ENCODE measurements at places on chromosomes 7 and 10.

GRCh38 chr7:114943953-114944744, 22.3 kb downstream of the MDFIC start:
- DNase-seq: no peak

DNA sequence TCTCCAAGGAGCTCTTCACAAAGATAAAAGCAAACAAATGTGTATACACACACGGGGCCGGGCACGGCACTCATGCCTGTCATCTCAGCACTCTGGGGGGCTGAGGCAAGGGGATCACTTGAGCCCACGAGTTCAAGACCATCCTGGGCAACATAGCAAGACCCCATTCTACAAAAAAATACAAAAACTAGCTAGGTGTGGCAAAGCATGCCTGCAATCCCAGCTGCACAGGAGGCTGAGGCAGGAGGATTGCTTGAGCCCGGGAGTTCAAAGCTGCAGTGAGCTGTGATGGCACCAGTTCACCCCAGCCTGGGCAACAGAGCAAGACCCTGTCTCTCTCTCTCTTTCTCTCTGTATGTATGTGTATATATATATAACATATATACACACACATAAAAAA, 22.3 kb downstream of the TTYH3 start:
- DNase-seq: no peak

DNA sequence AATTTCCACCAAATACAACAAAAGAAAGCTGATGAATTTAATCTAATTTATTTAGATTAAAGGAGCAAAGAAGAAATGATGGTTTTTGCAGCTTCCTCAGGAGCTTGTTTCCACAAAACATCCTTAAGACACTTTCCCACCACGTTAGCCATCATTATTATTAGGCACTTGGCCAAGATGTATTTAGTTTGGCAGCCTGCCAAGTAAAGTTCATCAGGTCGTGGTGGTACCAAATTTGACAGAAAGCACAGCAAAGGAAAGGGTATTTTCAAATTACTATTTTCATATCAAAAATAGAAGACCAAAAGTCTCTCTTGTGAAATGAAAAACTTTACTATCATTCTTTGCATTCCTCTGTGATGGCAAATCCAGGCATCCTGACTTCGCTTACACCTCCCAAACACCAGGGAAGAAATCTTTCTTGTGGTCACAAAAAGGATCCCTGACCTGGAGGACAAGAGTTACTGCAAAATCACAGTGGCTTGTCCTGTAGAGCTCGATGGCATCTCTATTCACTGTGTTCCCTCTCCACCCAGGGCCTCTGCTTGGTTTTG, 123.1 kb upstream of the INHBA start:
- peak; percentile 16 for DNase-seq

DNA sequence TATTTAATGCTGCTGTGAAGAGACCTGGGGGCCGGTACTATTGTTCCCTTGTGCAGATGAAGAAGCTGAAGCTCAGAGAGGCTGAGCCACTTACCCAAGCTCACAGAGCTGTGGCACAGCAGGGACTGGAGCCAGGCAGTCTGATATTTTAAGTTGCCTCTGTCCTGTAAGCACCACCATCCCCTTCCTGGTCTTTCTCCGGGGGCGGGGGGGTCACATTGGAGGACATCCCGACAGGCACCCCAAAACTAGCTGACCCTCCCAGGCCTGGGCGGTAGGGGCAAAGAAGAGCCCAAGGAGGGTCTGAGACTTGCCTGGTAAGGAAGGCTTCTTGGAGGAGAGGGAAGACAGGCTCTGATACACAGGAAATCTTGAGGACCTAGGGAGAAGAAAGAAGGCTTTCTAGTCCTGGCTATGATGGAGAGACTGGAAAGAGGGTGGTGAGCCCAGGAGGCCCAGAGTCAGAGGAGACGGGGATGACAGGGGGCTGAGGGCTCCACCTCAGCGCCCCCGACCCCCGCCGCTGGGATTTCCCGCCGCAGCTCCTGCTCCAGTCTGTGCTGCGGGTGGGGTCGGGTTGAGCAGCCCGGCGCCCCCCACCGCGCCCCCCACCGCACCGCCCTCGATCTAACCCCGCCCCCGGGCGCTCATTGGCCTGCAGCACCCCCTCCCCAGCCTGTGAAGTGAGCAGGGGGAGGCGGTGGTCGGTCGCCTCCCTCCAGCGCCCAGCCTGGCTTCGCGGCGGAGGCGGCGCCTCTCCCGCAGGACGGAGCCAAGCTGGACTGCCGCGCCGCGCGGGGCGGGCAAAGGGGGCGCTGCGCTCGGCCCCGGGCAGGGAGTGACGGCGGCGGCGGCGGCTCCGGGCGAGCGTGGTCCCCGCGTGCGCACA, at the start of gene ADCYAP1R1:
TSS of gene ADCYAP1R1 (plus strand) at position 711 of the 889 bp plus-strand sequence. CDS start 10,957 bp downstream, outside the sequence.
- no peak for DNase-seq

GRCh38 chr7:78904983-78905382, 548.5 kb downstream of the MAGI2 start:
- DNase-seq: no peak

GRCh38 chr10:3407208-3407607, 234.6 kb upstream of the PITRM1 start:
- peak; percentile 34 for DNase-seq

DNA sequence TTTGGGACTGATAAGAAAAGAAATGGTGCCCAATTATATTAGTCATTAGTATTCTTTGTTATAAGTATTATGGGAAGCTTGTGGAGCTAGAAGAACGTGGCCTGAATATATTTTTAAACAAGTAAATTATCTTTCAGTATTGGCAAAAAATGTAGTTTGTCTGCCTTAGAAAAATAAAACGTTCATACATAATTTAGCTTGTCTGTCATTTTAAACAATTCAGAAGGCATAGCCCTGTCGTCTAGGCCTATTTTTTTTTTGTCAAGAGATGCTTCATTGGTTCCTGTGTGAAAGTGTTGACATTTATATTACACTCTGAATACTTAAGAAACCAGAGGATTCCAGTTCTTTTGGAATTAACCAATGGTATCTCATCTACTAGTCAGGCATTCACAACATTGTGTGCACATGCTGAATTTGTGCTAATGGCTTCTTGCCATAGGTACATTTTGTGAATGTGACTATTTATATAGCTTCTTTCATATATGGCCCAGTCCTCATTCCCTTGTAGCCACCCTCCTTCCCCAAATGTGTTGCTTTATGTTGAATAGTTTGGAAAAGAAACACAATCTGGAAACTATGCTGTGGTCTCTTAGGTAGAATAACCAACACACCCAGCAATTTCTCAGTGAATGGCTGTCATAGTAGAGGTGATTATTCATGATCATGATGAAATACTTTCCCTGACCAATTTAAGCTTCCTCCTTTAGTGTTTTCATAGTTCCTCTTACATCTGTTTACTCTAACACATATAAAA, 435.8 kb downstream of the EXOC4 start:
- DNase-seq: no peak

GRCh38 chr7:1169409-1170368, 9.7 kb upstream of the ZFAND2A start:
- DNase-seq: no peak

- no peak for DNase-seq
Measured at GRCh38 chr7:122211362-122211761, 67.3 kb upstream of the AASS start.

DNA sequence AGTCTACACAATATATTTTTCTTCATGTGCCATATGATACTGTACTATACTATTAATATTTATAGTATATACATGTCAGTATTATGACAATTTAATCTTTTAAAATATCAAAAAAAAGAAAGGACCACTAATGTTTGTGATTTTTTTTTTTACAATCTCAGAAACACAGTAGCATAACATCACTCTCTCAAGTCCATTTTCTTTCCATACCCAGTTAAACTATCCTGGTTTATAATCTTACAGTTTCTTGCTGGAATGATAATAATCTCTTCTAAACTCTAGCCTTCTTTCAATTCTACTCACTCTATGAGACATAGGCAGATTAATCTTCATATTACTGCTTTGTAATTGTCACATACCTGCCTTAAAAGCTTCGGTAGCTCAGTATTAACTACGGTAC, 8.9 kb upstream of the PHYHIPL start:
- no peak for DNase-seq

DNA sequence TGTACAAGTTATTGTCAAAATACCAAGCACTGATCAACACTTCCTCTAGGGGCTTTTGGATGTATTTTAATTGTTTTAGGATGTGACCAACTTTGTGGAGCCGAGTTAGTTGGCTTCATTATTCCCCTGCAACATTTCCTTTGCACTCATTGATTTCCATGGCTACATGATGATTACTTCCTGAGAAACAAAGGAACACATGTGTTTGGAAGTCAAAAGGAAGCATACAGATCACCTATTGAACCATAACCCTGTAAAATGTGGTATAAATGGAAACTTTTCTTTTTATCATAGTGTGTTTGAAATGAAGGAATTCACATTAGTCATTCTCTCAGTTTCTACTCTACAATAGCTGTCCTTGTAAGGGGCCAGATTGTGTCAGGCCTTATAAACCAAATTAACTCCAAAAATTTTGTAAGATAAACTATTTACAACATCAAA, 32.2 kb upstream of the EXOC6 start:
- DNase-seq: no peak

DNA sequence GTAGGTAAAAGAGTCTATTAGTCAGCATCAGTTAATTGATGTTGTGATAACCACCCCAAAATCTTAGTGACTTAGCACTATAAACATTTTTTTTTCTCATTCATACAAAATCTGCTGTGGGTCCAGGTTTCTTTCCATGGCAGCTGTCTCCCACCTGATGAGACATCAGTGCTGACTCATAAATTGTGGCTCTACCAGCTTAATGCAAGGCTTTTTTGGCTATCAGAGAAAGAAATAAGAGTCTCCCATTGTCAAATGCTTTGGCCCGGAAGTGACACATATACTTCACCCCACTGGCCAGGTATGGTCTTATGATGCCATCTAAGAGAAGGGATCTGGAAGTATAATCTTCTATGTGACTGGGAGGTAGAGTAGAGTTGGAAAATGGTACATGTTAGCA, 14.5 kb downstream of the DNAJB9 start:
- no peak for DNase-seq

- no peak for DNase-seq
Measured at GRCh38 chr7:31549611-31550010, 35.7 kb downstream of the ITPRID1 start.

GRCh38 chr7:150564566-150564965, 2.6 kb upstream of the GIMAP4 start:
- no peak for DNase-seq

- DNase-seq: no peak
Measured at GRCh38 chr7:10083766-10084165, 889.9 kb upstream of the PHF14 start.

DNA sequence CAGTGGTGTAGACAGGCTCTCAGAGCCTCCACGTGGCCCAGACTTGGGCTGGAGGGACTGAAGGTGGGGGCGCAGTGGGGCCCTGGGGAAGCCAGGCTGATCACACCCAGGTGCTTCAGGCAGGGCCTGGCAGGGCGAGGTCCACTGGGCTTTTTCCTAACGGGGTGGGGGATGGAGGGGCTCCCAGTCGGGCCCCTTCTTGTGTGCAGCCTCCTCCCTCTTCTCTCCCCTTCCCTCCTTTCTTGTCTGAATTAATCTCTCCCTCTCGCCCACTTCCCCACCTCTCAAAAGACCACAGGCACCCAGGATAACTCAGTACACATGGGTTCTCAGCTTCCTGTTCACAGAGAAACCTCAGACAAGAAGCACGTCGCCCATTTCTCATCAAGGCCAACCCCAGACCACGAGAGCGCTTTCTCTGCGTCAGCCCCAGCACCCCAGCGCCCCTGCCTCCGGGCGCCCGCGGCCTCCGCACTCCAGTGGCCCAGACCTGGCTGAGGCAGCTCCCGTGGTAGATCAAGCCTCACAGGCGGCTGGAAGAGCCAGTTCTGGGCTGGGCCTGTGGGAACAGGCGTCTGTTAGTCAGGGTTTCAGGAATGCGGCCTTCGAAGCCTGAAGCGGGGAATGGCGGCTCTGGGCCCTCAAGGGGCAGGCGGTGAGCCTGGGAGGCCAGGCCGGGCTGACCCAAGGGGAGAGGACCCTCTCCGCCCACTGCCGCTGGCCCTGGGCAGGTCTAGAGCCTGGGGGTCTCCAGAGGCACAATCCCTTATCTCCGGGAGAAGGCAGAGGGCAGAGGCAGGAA, 50.6 kb downstream of the PWWP2B start:
- peak; percentile 35 for DNase-seq

- no peak for DNase-seq
Measured at GRCh38 chr7:7417851-7418250, 117.8 kb downstream of the COL28A1 start.

- no peak for DNase-seq
Measured at GRCh38 chr10:7135188-7135587, 275.6 kb downstream of the SFMBT2 start.

- DNase-seq: no peak
Measured at GRCh38 chr7:27593226-27593625, 69.5 kb downstream of the HIBADH start.

DNA sequence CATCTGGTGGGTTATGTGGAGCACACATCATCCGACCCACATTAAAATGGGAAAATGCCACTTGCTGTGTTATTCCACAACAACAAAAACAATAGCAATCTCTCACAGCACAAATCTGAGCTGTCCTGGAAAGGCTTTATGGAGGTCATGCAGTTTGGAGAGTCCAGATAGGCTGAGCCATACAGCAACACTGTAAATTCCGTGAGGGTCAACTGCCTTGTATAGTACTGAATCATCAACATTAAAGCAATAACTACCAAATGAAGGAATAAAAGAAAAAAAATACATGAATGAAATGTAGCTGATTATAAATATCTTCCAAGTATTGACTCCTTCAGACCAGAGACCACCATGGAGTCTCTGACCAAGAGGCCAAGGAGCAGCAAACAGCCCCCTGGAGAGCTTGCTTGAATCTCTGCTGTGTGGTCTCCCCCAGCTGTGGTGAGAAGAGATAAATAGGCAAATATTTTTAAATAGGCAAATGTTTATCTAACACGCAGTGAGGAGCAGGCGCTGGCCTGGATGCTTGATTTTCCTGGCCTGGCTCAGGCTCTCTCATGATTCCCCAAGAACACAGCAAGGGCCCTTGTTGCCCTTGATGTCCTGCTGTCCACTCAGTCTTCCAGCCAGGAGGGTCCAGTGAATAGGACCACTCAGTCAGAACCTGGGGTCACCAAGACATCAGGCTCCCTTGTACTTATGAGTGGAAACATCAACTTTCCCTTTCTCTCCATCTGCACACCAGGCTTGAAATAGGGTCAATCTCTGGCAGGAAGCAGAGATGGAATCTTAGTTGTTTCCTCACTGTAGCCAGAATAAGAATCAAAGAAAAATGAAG, 1021.3 kb downstream of the XPNPEP1 start:
- no peak for DNase-seq

DNA sequence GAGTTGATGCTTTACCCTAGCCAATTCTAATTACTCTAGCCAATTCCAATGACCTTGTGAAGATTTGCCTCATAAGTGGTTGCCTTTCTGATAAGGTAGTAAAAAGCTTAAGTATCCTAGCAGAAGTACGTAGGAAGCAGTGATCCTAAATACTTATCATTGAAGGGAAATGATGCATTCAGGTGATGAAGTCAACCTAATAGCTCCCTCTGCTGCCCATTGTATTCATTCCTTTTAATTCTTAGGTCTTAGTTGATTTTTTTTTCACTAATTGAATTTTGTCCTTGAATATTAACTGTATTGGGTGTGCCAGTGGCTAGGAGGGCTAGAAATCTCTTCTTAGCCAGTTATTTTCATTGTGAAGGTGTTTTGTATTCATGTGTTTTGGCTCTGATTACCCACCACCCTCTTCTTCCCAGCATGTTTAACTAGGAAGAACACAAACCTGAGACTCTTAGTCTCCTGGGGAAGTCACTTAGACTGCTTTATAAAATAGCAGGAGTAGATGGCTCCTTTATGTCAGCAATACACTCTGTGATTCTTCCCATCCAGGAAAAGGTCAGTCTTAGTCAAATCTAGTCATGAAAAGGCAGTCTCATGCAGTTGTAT, 46.3 kb downstream of the PLEKHA8 start:
- no peak for DNase-seq
